ENCODE measurements at places on chromosomes 6 and 20.

GRCh38 chr6:75735491-75736186 is 13.4 kb upstream of the MYO6 start:
- DNase-seq, result no peak

- no peak for DNase-seq
Measured at GRCh38 chr6:149217466-149217888, 100.0 kb upstream of the TAB2 start.

GRCh38 chr6:134549854-134550253 is 231.9 kb upstream of the SGK1 start:
- no peak for DNase-seq

GRCh38 chr6:158284007-158284875 is 28.0 kb upstream of the TULP4 start:
- no peak for DNase-seq

GRCh38 chr6:21149470-21149869 is 444.1 kb upstream of the SOX4 start:
- no peak for DNase-seq

GRCh38 chr6:163777716-163778115 is 363.2 kb downstream of the QKI start:
- DNase-seq, result no peak

GRCh38 chr20:38158701-38159351 is 6.2 kb downstream of the TGM2 start:
- DNase-seq, result no peak

GRCh38 chr6:85705220-85705619 is 62.5 kb upstream of the SYNCRIP start:
- no peak for DNase-seq

DNA sequence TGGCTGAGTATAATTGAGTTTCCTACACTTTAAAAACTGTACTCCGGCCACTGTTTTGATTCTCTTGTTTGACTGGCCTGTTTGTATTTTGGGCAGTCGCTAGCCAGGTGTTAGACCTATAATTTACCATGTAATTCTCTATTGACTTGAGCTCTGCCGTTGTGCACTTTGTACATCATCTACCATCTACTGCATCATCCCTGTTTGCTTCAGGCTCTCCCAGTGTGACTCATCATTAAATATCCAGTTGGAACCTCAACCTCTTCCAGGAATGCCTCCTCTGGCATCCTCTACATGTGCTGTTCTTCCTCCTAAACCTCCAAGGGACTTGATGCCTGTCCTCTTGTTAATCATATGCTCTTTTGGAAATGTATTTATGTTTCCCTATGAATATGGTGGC is 72.3 kb downstream of the FARS2 start:
- DNase-seq, result peak; percentile 75

DNA sequence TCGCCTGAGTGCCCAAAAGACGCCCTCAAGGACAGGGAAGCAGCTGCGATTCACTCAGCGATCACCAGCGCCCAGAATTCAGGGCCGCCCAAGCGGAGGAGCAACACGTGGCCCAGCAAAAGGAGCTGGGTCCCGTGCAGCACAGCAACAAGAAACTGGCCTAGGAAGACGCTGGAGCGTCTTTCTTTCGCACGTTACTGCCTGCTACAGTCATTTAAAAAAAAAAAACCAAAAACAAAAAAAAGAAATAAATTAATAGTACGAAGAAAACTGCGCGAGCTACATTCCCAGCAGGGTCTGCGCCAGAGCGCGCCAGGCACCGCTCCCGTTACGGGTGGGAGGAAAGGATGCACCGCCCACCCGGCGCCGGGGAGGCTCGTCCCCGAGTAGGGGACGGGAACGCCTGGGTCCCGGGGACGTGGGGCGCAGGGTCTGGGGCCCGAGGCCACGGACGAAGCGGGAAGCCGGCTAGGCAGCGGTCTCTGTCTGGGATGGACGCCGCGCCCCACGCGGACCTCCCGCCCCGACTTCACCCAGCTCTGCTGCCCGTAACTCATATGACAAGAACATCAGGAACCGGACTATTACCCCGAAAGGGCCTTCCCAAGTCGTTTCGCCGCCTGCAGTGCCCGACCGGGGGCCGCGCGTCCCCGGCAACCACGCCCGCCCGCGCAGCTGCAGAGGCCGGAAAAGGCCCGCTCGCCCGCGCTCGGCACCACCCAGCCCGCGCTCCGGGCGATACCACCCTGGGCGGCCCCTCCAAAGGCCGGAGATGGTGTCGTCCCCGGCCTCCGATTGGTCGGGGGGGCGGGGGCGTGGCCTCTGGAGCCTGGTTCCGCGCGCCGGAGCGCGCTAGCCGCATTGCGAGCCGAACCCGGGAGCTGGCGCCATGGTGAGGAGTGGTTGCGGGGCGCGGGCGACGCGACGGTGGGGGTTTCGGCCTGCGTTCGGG is at the start of gene NOP56:
Gene NOP56, plus strand, starts transcription at position 861 of the 952 bp plus-strand sequence. Its CDS starts 29 bp downstream, at position 890.
- DNase-seq, result peak; percentile 92

- DNase-seq, result no peak
Measured at GRCh38 chr20:64160118-64160517, 4.1 kb upstream of the MYT1 start.

GRCh38 chr6:140661691-140662090 is 1287.2 kb upstream of the CITED2 start:
- DNase-seq, result no peak

- DNase-seq, result no peak
Measured at GRCh38 chr6:87481931-87482330, 9.2 kb downstream of the SLC35A1 start.
